ENCODE measurements at places on chromosomes 11 and 22.

- DNase-seq: peak; percentile 26
Observed at GRCh38 chr22:37482244-37482643, 3.9 kb downstream of the MFNG start.

DNA sequence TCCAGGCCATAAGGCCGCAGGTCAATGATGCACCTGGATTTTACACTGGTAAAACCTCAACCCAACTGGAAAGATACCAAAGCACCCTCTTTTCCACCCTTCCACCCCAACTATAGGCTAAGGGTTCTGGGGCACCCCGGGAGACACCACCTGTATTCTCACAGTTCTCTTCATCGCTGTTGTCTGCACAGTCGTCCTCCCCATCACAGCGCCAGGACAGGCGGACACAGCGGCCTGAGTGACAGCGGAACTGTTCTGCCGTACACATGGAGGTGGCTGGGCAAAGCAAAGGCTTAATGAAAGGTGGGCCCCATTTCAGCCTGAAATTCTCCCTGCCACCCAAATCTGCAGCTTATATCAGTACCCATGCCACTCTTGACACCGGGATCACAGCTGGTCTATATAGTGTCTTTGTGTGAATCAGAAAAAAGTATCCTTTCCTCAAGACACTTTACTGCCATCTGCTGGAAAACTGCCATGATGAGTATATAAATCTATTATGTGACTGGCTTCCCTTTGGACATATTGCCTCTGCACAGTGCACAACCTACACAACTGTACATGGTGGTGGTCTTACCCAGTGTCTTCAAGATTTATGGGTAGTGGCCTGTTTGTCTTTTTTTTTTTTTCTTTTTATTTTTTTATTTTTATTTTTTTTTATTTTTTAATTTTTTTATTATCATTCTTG is 21.5 kb downstream of the LRP4 start:
- DNase-seq: peak; percentile 69

DNA sequence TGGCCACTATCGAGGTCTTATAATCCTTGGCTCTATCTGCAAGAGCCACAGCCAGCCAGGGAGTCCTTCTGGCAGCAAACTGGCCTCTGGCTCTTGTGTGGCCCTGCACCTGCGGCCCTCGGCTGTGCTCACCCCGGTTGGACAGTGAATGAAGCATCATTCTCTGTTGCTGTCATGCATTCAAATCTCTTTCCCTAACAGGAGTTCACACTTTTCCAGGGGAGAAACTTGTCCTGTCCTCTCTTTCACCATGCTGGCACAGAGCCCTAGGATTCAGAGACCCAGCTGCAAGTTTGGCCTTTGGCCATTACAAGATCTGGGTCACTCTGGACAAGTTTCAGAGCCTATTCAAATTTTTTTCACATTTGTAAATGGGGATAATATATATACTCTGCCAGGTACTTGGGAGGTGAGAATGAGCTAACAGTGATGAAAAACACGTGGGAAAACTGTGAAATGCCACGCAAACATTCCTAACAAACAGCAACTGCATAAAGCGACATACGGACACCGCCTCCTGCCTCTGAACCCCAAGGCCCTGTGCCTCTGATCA is 34.2 kb downstream of the TMEM184B start:
- no peak for DNase-seq

- DNase-seq: peak; percentile 82
Observed at GRCh38 chr11:66617155-66617834, 865 bp downstream of the RBM14 start.

- no peak for DNase-seq
Observed at GRCh38 chr11:10868352-10868751, 10.5 kb upstream of the ZBED5 start.

Measured in common myeloid progenitor, CD34-positive (primary cell).